ENCODE measurements at places on chromosomes 11 and 22. TPM values are rescaled to one million over a fixed set of nuclear protein-coding genes. Genes with fewer than 3 reads are reported as not detected.

Gene NAV2
- 13.7 TPM for total RNA-seq

Gene HBD
- not detected for total RNA-seq

DNA sequence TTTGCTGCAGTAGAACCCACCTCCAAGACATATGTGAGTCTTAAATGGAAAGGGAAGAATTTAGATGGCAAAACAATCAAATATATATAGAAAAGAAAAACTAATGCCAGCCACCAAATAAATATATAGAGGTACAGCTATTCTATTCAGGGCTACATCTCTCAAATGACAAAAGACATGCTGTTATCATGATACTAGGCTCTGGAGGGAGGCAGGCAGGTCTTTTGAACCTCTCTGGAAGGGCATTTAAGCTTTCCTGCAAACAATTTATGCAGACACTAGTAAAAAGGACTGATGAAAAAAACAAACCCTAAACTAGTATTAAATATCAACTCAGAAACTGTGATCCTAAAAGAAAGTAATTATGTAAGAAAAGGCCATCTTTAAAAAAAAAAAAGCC lies 24.4 kb downstream of the UEVLD start:
- DNase-seq, result no peak

DNA sequence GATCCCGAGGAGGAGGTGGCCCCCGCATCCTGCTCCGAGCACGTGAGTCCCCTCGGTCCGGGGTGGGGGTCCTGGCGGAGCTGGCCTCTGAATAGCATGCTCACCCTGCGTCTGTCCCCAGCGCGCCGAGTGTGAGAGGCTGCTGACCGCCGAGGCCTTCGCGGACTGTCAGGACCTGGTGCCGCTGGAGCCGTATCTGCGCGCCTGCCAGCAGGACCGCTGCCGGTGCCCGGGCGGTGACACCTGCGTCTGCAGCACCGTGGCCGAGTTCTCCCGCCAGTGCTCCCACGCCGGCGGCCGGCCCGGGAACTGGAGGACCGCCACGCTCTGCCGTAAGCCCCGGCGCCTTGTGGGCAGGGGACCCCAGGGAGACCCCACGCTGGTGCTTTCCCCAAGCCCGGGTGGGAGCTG lies 3.5 kb downstream of the MUC2 start:
- no peak for DNase-seq

- no peak for DNase-seq
Observed at GRCh38 chr11:19869466-19869865, 156.8 kb downstream of the NAV2 start.

DNA sequence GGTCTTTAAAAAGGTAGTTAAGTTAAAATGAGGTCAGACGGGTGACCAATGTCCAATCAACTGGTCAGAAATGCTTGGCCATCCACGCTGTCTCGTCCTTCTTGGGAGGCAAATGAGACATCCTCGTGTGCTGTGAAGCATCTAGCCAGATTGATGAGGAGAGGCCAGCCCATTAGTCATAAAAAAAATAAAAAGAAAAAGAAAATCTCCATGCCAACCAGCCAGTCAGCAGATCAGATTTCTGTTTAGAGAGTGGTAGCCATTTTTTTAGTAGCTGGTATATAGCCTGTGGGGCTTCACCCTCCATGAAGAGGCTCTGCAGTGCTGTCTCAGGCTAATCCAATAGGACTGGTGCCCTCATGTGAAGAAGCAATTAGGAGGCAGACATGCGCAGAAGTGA lies 343.1 kb upstream of the SYN3 start:
- no peak for DNase-seq

GRCh38 chr11:64196626-64197025 lies 9.9 kb upstream of the FERMT3 start:
- no peak for DNase-seq

DNA sequence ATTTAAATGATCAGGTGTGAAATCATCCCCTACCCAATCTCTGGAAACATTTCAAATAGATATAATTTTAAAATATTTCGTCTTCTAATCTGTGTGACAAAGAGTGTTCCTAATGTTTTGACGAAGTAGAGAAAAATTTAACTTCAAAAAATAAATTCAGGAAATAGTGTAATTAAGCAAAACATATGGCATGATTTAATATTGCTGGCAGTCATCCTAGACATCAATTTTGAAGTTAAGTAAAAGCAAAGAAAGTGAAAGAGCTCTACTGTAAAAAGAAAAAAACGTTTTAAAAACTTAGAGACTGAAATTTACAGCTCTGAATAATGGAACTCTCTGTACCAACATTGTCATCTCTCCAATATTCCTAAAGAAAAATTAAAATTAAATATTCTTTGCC lies 1062.3 kb downstream of the LRRC4C start:
- DNase-seq, result peak; percentile 33

Gene C11orf91
- not detected for total RNA-seq

DNA sequence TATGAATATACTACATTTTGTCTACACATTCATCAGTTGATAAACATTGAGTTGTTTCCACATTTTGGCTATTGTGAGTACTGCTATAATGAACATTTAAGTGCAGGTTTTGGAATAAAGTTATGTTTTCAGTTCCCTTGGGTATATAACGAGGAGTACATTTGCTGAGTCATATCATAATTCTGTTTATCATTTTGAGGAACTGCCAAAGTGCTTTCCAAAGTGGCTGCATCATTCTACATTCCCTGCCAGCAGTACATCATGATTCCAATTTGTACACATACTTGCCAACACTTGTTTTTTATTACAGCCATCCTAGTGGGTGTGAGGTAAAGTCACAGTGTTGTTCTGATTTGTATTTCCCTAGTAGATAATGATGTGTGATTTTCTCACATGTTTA lies 1458.6 kb upstream of the TENM4 start:
- no peak for DNase-seq

GRCh38 chr22:50490531-50491308 lies 4.1 kb downstream of the MIOX start:
- no peak for DNase-seq

All from tongue (tissue), 3 donors.